ENCODE measurements at places on chromosomes 7 and 10.

GRCh38 chr7:155299535-155300202, 2.0 kb downstream of the INSIG1 start:
- DNase-seq, result peak; percentile 42

GRCh38 chr7:91306266-91306665, 42.0 kb downstream of the FZD1 start:
- no peak for DNase-seq

- peak; percentile 77 for DNase-seq
Observed at GRCh38 chr7:134532180-134532953, 5.0 kb downstream of the AKR1B10 start.

DNA sequence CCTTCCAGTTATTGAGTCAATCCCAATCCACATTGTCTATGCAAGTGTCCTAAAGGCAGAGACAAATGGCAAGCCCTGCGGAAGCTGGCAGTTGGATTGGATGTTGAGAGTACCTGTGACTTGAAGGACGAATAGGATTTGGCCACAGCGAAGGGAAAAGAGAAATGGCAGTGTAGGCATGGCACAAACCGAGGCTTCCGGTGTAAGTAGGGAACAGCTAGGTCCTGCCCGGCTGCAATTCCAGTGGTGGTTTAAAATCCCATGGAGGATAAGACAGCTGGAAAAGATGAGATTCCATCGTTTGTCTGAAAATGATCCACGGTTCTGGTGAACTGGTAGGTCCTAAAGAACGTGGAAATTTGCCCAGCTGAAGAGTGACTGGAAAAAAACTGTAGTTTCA, 296.2 kb downstream of the TCERG1L start:
- no peak for DNase-seq

DNA sequence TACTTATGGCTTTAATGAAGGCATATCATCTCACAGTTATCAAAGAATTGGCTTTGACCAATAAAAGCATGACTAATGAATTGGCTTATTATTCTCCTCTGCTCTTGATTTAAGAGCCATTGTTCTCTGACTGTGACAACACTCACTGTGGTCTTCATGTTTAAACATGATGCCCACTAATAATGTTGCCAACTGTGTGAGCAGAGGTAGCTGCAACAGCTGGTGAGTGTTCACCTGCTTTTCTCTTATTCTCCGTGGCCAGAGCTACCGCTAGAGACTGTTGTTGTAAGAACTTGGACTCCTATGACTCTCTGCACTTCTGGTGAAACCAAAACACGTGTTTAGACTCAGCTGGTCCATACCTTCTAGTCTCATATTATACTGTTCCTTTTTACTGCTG, 335.9 kb downstream of the XPNPEP1 start:
- DNase-seq, result peak; percentile 37

- peak; percentile 20 for DNase-seq
Observed at GRCh38 chr7:27210441-27211083, 10.7 kb upstream of the HOXA13 start.

- no peak for DNase-seq
Observed at GRCh38 chr7:20114468-20114867, 102.7 kb downstream of the MACC1 start.

GRCh38 chr10:33217854-33218253, 116.6 kb downstream of the NRP1 start:
- peak; percentile 39 for DNase-seq

- peak; percentile 50 for DNase-seq
Observed at GRCh38 chr7:46256870-46257661, 336.0 kb upstream of the IGFBP3 start.

DNA sequence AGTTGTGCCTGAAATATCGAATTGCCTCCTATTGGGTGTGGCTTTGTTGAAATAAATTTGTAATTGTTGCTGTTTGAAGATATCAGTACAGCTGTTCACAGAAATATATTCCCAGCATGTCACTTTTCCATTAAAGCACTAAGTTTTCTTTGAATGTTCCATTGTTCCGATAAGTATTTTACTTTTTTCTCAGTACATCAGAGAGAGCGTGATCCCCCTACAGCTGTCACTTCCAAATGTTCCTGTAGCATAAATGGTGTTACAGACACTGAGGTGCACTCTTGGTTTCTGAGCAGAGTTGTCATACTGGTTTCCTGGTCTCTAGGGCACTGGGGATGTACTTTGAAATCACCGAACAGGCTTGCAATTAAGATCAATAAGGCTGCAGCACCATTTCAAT, 189.2 kb downstream of the CCSER2 start:
- no peak for DNase-seq

DNA sequence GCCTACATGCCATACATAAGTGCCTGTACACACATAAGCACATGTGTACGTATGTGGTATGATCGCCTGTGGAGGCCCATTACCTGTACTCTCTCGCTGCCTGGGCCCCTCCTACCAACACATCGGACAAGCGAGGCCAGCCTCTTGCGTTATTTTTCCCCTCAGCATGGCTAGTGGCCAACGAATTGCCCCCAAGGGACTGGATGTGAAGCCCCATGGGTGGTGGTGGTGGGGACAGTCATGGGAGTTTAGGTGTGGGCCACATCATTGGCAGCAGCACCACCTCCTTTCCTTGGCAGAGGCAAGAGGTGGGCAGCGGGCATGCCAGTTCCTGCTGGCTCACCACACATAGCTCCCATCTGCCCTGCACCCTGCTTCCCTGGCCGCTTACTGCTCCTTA, 10.0 kb downstream of the GRK5 start:
- DNase-seq, result no peak

DNA sequence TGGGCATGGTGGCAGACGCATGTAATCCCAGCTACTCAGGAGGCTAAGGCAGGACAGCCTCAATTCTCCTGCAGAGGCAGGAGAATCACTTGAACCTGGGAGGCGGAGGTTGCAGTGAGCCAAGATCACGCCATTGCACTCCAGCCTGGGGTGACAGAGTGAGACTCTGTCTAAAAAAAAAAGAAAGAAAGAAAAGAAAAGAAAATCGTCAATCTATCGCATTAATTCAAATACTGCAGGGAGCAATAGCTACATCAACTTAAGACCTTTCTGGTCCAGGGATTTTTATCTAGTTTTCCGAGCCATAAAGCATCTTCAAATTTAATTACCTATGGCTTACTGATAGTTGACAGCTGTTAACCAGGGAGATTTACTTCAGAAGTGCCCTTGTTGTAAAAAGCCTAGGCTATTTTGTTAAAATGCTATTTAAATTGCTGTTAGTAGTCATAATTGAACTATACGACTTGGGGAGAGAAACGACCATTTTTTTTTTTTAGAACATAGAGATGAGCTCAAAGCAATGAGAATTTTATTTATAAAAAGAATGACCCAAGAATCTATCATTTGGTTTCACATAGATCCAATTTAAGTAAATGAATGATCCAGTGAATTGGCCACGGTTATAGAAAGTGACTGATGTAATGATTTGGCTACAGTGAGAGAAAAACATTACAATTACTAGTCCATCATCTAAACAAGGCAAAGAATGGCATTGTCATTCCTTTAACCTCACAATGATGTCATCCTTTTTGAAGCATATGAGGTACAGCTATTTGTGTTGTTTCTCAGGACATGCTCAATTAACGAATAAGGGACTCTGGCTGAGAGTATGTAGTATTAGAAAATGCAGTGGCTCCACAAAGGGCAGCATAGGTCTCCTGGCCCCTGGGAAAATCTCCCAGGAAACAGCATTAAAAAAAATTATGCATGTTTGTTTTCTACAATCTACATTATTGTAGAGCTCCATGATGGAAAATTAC, 85.3 kb downstream of the SEMA3C start:
- peak; percentile 63 for DNase-seq

DNA sequence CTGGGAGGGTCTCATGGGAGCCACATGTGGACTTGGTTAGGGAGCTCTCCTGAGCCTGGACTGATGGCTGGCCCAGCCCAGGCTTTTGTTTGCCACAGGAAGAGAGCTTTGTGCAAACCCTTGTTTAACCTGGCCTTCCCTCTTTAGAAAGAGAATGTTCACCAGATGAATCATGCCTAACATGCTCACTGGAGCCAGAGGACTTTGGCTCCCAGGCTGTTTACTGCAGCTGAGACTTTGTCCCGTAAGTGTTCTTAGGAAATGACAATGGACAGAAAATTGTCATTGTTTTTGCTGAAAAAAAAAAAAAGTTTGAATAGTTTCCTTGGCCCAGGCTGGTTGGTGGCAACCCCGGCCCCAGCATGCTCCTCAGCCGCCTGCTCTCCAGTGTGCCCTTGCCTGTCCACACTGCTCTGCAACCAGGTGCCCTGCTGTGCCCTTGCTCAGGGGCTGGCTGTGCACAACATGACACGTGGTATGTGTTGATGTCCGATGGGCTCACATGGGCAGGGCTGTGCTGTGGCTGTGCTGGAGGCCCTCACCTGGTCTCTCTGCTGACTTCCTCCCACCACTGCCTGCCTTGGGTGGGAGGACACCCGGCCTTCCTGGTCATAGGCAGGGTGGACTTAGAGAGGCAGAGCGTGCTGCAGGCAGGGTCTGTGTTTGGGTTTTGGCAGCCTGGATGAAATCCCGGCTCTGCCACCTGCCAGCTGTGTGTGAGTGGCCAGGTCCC, 215.3 kb upstream of the ZNF32 start:
- DNase-seq, result peak; percentile 27

DNA sequence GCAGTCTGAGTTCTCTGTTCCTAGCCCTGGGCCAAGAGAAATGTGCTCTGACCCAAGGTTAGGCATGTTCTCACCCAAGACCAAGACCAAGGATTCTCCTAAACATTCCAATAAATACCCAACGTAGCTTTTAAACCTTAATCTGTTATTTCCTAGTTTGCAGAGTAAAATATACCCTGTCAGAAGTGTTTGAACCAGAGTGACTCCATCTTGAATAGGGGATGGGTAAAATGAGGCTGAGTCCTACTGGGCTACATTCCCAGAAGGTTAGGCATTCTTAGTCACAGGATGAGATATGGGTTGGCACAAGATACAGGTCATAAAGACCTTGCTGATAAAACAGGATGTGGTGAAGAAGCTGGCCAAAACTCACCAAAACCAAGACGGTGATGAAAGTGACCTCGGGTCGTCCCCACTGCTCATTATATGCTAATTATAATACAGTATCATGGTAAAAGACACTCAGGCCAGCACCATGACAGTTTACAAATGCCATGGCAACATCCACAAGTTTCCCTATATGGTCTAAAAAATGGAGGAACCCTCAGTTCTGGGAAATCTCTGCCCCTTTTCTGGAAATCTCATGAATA, 27.7 kb downstream of the PLXNA4 start:
- DNase-seq, result peak; percentile 57

GRCh38 chr10:60353519-60354258, 36.0 kb downstream of the ANK3 start:
- DNase-seq, result no peak

GRCh38 chr7:2880051-2880450, 35.9 kb upstream of the GNA12 start:
- DNase-seq, result no peak

- DNase-seq, result peak; percentile 52
Observed at GRCh38 chr7:133550145-133550544, 297.3 kb downstream of the EXOC4 start.

DNA sequence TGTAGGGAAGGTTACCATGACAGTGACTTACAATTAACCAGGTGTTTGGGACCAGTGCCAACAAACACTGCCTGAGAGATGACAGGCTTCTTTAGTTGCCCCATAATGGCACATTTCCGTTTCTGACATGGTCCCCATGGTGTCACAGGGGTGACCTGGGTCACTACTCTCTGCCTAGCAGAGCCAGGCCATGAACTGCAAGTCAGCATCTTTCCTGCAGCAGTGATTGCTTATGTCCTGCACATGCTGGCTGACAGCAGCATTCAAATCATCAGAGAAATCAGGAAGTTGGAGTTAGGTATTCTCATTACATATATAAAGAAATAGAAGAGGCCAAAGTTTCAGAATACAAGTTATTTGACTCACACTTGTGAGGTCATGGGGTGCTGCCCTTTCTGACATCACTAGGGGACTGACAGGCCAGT, 47.1 kb upstream of the ZNRF2 start:
- peak; percentile 17 for DNase-seq

DNA sequence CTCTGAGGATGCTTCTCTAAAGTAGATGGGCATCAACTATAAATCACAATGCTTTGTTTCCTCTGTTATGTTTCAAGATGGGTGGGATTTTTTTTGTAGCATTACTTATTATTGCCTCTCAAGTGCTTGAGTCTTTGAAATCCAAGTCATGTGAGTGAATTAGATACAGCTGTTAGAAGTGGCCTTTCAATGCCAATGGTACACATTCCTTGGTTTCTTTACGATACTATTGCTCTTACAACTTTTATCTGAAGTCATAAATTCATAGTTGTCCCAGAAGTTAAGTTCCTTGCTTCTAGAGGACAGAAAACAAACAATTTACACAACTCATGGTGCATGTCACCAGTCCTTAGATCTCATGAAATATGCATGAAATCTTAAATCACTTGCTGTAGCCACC, 15.5 kb downstream of the CFTR start:
- no peak for DNase-seq

GRCh38 chr10:33094263-33095051, 136.4 kb upstream of the ITGB1 start:
- DNase-seq, result no peak

DNA sequence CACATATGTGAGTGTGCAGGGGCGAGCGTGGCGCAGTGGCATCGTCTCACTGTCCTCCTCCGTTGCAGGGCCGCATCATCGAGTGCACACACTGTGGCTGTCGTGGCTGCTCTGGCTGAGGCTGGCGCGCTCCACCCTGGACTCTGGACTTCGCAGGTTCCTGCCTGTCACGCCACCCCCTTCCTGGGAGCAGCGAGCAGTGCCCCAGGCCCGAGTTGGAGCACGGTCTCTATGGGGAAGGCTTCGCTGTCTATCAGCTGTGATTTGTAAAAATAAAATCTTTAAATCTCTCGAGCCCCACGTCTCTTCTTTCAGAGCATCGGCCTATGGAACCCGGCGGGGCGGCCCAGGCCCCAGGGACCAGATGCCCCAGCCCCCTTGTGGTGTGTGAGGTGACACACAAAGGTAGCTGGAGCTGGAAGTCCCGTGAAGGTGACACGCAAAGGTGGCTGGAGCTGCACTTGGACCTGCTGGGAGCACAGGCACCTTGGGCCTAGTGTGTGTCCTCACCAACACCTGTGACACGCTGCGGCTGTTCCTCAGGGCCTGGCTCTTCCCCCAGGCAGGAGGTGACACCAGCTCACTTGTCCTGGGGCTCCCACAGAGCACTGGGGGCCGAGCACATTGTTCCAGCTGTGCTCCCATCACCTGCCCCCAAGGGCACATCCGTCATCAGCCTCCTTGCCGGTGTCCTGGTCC, 10.7 kb downstream of the BUD31 start:
- DNase-seq, result no peak

- peak; percentile 80 for DNase-seq
Observed at GRCh38 chr7:40194745-40195144, 59.9 kb downstream of the SUGCT start.

GRCh38 chr10:93149761-93150160, 76.1 kb downstream of the CYP26A1 start:
- DNase-seq, result no peak

- no peak for DNase-seq
Observed at GRCh38 chr7:23970193-23970592, 260.2 kb downstream of the STK31 start.

GRCh38 chr7:70069977-70070376, 471.7 kb downstream of the AUTS2 start:
- no peak for DNase-seq

GRCh38 chr10:84822931-84823630, 494.7 kb downstream of the CCSER2 start:
- DNase-seq, result no peak

All from mammary epithelial cell (primary cell).